ENCODE measurements at places on chromosomes 4 and X. TPM values are rescaled to one million over a fixed set of nuclear protein-coding genes. Genes with fewer than 3 reads are reported as not detected.

The MAOB gene
- total RNA-seq: 4.6 TPM

The GAGE1 gene
- total RNA-seq: not detected

The ZAR1 gene
- total RNA-seq: not detected

DNA sequence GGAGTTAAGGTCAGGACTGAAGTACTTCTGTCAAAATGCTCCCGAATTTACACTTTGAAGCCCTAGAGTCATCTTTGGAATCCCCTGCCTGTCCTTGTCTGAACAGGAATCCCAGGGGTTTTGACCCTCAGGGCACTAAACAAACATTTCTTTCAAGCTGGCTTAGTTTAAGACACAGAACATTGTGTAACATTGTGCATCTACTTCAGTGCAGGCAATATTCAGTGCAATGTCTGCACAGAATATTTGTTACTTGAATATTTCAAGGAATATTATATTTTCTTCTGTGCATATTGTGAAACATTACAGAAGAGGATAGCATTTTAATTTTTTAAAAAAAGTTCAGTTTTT lies 763.4 kb downstream of the PCDH18 start:
- no peaks in the 10 kb centered on the region for H3K27me3 ChIP-seq
- H3K27ac ChIP-seq: no peak overlapping the region
- no peak overlapping the region for H3K4me3 ChIP-seq
- H3K4me1 ChIP-seq: no peaks in the 10 kb centered on the region

DNA sequence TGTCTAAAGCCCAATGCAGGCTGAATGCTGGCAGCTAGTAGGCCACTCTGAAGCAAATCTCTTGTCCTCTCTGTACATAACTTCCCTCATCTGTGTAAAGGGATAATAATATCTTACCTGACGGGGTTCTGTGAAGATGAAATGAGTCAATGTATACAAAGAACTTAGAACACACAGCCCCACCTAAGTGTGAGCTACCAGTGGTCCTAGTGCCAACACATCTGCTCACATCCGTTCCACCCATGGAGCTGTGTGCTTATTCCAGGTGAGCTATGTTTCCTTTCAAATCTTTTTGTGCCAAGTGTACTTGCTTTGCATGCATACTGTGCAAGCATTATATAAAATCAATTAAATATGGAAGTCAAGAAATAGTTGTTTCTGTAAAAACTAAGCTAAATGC lies 116.4 kb downstream of the TSPAN5 start:
- no peak overlapping the region for H3K27ac ChIP-seq
- H3K27me3 ChIP-seq: no peaks in the 10 kb centered on the region
- H3K36me3 ChIP-seq: no peaks in the 10 kb centered on the region
- no peak overlapping the region for H3K4me3 ChIP-seq
- no peaks in the 10 kb centered on the region for H3K4me1 ChIP-seq

GRCh38 chrX:149950681-149951080 lies 12.4 kb upstream of the EOLA2 start:
- no peaks in the 10 kb centered on the region for H3K4me1 ChIP-seq
- peak; percentile 39 for DNase-seq
- no peaks in the 10 kb centered on the region for H3K27me3 ChIP-seq
- H3K4me3 ChIP-seq: no peak overlapping the region
- H3K27ac ChIP-seq: no peak overlapping the region

DNA sequence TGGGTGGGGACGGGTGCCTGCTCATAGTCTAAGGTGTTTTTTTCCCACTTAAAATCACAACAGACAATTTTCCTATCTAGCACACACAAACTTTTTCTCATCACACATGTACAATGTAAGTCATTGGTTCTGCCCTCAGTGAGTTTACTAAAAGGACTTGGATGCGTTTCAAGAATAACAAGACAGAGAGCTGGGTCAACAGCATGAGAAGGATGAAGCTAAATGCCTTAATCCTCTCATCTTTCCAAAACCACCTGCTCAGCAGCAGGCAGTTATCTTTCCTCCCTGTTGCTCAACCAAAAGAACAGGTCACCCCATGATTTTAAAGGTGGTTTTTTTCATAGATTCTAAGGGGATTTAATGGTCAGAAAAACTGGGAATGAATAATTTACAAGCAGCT lies 40.1 kb downstream of the OFD1 start:
- no peak overlapping the region for H3K27ac ChIP-seq
- no peak for DNase-seq
- no peak overlapping the region for H3K4me3 ChIP-seq
- no peaks in the 10 kb centered on the region for H3K36me3 ChIP-seq
- no peaks in the 10 kb centered on the region for H3K4me1 ChIP-seq
